ENCODE measurements at places on chromosomes 16 and 17.

GRCh38 chr16:47713225-47713595, 252.1 kb downstream of the PHKB start:
- no peak for DNase-seq

DNA sequence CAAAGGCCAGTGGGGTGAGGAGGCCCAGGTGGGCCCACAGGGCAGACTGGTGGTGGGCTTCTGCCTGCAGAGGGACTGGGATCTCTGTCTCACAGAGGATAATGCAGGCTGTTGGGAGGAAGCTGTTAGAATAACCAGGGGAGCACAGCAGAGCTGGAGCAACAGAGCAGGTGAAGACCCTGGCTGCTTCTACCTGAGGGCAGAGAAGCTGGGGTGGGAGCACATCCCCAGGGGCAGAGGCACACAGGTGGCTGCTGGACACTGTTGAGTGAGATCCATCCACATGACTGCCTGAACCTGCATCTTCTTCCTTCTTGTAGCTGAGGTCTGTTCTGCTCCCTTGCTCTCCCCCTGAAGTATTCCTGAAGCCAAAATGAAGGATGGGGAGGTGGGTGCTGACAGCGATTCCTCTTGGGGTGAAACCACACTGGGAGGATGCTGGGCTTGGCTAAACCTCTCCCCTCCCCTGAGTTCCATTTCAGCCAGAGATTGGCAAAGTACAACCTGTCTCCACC, 1725.0 kb downstream of the TP53TG3F start:
- DNase-seq, result no peak

- DNase-seq, result no peak
These were observed 438.2 kb downstream of the HS3ST4 start for GRCh38 chr16:26129997-26130396.

DNA sequence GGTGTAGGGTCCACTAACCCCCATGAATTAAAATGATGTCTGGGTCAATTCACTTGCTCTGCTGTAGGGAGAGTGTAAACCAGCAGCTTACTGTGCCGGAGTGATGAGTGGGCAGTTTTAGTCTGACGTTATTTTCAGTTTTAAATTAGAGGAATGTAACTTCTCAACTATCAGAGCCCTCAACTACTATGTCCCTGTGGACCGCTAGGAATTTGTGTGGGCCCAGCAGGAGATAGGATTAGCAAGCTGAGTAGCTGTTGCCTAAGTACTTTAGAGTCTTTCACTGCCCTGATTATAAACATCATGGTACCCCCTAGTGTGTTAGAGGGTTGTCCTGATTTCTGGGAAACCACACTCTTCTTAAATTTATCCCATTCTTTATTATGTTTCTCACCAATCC, 11.4 kb downstream of the MARVELD3 start:
- no peak for DNase-seq

- DNase-seq, result no peak
These were observed 14.2 kb upstream of the LASP1NB start for GRCh38 chr17:38911081-38911730.

DNA sequence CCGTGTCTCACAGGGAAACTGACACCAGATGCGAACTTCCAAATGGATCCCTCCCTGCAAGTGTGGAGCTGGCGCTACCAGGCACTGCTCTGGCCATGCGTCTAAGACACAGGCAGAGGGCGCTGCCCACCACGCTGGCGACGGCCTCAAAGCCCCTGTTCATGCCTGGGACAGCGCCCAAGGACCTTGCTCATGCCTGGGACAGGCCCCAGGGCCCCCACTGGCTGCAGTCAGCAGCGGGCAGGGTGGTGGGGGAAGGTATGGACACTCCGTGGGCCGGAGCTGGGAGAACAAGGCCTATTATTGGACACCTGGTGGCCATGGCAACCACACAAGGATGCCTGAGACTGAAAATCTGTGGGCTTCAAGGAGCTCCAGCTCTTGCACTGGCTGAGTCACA, 8.8 kb downstream of the ZG16B start:
- peak; percentile 65 for DNase-seq

- no peak for DNase-seq
These were observed at the start of gene TMEM88 for GRCh38 chr17:7854851-7855659. Gene TMEM88, plus strand, starts transcription at chr17:7855066. Its CDS starts 9 bp downstream, at chr17:7855075.

GRCh38 chr17:63039342-63039741, 73.3 kb downstream of the TANC2 start:
- DNase-seq, result no peak

DNA sequence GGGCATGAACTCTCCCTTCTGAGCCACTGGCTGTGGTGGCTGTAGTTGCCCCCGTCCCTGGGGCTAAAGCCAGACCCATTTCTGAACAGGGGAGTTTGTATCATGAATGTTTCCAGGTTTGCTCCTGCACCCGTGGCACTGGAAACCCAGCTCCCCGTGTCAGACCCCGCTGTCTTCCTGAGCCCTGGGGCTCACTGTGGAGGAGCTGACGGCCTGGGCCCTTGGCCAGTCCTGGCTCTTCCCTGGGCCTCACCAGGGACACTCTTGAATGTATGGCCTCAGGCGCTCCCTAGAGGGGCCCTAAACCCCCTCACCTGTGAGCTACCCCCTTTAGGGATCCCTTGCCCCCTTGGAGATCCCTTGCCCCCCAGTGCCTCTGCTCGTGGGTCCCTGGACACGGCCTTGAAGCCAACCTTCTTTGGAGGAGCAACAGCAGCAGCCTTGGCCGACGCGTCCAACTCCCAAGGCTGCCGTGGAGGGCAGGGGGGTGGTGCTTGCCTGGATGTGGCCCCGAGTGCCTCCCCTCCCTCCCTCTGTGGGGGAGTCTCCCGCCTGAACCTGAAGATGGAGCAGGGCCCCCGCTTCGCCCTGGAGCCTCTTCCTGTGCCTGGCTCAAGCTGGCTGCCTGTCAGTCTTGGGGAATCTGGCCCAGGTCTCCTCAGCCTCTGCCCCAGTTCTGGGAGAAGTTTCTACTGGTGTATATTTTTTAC, 15.9 kb downstream of the CASKIN2 start:
- DNase-seq, result no peak

DNA sequence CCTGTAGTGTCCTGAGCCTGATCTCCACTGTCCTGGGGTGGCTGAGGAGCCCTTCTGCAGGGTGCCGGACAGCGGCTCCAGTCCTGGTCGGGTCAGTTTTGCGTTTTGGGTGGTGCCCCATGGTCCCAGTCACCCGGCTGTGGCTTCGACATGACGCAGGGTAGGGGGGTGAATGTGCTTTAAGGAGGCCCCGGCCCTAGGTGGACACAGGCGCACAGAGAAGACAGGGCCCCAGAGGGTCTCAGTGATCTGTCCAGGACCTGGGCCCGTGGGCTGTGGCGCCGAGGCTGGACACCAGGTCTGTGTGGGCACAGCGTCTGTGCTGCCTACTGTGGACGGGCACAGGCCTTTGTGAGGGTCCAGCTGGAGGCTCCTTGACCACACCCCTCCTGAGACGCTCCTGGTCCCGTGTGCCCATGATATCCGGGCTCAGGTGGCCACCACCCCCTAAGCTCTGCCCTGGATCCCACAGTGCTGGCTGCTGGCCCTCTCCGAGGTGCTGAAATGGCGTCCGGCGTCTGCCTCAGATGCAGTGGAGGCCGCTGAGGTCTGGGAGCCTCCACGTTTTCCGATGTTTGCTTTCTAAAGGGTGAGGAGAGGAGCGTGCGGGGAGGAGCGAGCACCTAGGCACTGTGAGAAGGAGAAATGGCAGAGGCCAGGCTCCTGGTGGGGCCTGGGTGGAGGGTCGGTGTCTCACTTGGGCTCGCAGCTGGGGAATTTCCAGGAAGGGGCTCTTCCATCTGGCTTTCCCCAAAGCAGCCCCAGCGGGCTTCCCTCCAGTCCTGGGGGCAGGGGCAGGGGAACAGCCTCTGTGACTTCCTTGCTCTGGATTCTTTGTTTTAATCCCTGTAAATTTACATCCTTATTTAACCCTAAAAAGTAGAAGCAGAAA, 56.1 kb upstream of the ACSF3 start:
- no peak for DNase-seq

GRCh38 chr17:71163121-71163812, 957.6 kb upstream of the SOX9 start:
- DNase-seq, result no peak

GRCh38 chr17:59167571-59168001, 12.0 kb downstream of the PRR11 start:
- no peak for DNase-seq

GRCh38 chr16:87678618-87679017, 76.3 kb downstream of the JPH3 start:
- DNase-seq, result no peak

DNA sequence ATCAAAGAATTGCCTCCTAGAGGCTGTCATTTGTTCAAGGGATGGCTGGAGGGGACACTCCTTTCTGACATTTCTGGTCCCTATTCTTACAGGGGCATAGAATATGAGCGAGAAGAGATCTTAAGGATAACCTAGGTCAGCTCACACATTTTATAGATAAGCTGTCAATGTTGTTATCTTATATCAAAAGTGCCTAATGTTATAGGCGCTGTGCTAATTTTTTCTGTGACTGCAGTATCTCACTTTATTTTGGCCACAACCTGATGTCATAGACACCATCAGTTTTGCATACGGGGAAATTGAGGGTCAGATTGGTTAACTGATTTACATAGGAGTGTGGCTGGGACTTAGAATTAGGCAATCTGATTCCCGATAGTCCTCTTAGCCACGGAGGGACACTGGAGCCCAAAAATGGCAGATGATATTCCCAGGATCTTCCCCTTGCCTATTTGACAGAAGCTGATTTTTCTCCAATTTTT, 1.2 kb downstream of the CPD start:
- DNase-seq, result no peak

DNA sequence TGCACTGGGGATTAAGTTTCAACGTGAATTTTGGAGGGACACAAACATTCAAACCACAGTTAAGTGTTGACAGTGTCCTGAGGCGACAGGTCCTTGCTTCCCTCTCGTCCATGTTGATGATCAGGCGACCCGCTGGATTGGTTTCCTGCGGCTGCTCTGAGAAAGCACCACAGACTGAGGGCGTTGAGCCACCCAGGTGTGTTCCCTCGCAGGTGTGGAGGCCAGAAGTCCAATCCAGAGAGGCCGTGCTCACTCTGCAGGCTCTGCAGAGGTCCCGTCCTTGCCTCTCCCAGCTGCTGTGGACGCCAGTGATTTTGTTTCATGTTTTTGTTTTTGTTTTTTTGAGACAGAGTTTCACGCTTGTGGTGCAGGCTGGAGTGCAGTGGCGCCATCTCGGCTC, 22.4 kb upstream of the CBX2 start:
- no peak for DNase-seq

- no peak for DNase-seq
These were observed 1005.6 kb downstream of the CDH8 start for GRCh38 chr16:61030616-61031015.

- no peak for DNase-seq
These were observed 10.7 kb downstream of the PYCARD start for GRCh38 chr16:31191697-31192428.

- no peak for DNase-seq
These were observed 306.5 kb upstream of the TNRC6C start for GRCh38 chr17:77651988-77652387.

DNA sequence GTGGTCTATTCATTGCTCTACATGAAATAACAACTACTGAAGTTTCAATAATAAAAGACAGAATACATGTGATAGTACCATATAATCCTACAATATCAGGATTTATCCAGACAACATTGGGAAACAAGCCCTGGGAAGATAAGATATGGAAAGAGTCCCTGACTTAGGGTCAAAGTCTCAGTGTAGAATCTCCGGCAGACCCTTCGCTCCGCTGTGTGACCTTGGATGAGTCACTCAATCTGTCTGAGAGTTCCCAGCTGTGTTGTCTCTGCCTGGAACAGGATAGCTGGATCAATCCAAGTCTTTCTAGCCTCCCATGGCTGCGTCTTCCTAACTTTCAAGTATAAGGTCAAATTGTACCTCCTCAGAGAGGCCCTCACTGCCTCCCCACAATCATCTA, 335.9 kb downstream of the TMEM114 start:
- DNase-seq, result no peak

DNA sequence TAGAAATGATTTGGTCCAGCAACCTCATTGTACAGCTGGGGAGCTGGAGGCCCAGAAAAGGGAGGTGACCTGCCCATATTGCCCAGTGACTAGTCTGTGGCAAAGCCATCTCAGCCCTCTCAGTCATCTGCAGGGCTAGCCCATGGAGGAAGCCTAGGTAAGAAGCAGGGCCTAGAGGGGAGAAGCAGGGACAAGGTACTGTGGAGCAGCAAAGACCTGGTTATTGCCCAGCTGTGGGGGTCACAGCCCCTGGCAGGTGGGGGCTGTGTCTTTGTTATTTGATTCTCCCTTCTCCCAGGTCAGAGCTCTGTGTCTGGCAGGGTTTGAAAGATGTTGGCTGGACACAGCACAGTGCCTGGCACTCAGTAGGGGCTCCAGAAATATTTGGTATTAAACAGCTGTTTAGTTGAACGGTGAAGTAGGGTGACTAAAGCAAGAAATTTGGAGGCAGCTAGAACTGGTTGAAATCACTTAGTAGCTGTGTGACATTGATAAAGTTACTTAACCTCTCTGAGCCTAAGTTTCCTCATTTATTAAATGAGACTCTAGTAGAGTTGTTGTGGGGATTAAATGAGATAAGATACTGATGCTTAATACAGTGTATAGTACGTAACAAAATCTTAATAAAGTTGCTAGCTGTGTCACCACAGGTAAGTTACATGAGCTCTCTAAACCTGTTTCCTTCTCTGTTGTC, 17.3 kb downstream of the CCR7 start:
- no peak for DNase-seq

GRCh38 chr17:50955667-50956120, 89.5 kb upstream of the TOB1 start:
- DNase-seq, result no peak

DNA sequence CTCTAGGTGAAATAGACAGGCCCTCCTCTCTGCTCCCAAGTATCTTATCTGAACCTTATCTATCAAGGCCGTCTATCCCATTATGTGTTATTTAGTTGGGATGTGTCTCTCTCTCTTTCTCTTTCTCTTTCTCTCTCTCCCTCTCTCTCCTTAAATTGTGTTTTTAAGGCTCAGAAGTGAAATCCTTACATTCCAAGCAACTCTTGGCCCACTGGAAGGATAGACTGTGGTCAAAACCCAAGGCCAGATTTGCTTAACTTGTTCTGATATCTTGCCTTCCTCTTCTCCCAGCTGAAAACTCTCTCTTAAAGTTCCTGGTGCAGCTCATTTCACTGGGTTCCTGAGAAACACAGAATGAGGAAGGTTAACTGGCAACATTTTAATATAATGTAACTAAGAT, 14.7 kb downstream of the CDRT4 start:
- DNase-seq, result no peak

- DNase-seq, result no peak
These were observed 6.6 kb downstream of the RNF112 start for GRCh38 chr17:19417611-19418010.

- no peak for DNase-seq
These were observed 346.0 kb downstream of the PMP22 start for GRCh38 chr17:14919094-14919493.

Measured in globus pallidus (tissue), 1 donor.